ENCODE measurements at places on chromosomes 1 and 21. TPM values are rescaled to one million over a fixed set of nuclear protein-coding genes. Genes with fewer than 3 reads are reported as not detected.

VWA1 gene
- 23.6 TPM for total RNA-seq

SLC30A1 gene
- total RNA-seq = 8.8 TPM

IVL gene
- not detected for total RNA-seq

C1orf56 gene
- 5.0 TPM for total RNA-seq

DNA sequence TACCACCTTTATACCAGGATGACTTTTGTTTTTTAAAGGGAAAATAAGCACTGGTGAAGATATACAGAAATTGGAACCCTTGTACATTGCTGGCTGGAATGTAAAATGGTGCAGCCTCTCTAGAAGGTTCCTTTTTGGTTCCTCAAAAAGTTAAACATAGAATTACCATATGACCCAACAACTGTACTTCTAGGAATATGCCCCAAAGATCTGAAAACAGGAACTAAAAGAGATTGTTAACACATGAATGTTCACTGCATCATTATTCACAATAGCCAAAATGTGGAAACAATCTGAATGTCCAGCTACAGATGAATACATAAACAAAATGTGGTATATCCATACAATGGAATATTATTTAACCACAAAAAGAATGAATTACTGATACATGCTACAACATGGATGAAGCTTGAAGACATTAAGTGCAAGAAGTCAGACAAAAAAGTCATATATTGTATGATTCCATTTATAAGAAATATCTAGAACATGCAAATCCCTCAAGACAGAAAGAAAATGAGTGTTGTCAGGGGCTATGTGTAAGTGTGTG, 84.9 kb upstream of the DMRTA2 start:
- H3K27me3 ChIP-seq = no peaks in the 10 kb centered on the region
- H3K4me3 ChIP-seq = no peak overlapping the region
- DNase-seq = no peak

- H3K4me1 ChIP-seq = no peaks in the 10 kb centered on the region
- H3K27me3 ChIP-seq = no peaks in the 10 kb centered on the region
- H3K27ac ChIP-seq = peak overlapping the region; percentile 66
- H3K36me3 ChIP-seq = no peaks in the 10 kb centered on the region
- H3K4me3 ChIP-seq = no peak overlapping the region
These were observed 10.7 kb upstream of the OTUD7B start for GRCh38 chr1:150021191-150021694.

All from thoracic aorta (tissue), 2 donors.